ENCODE measurements at places on chromosomes 4 and X.

DNA sequence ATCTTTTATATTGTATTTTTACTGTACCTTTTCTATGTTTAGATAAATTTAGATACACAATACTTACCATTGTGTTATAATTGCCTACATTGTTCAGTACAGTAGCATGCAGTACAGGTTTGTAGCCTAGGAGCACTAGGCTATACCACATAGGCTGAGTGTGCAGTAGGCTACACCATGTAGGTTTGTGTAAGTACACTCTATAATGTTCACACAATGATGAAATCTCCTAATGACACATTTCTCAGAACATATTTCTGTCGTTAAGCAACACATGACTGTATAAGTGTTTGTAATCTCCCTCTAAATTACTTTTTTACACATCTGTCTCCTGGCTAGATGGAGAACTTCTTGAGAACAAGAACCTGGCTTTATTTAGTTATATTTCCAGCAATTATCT is 40.3 kb downstream of the UCHL1 start:
- no peak for DNase-seq

GRCh38 chr4:139763205-139763604 is 97.6 kb downstream of the MGST2 start:
- DNase-seq = no peak

- DNase-seq = no peak
These were observed 2535.3 kb downstream of the PCDH7 start for GRCh38 chr4:33255507-33255906.

DNA sequence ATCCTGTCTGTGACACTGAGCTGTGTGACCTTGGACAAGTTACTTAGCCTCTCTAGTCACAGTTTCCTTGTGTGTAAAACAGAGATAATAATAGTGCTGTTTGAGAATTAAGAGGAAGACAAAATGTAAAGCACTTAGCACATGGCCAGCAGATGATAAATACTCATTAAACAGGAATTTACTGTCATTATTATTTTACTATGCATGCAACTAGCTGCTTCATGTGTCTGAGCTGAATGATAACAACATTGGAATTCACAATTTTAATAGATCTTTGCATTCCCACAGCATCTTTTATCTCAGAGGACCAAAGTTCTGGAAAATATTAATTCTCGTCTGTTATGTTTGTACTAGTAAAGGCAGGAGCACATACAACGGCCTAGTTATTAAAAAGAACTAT is 79.2 kb upstream of the TET2 start:
- DNase-seq = no peak

DNA sequence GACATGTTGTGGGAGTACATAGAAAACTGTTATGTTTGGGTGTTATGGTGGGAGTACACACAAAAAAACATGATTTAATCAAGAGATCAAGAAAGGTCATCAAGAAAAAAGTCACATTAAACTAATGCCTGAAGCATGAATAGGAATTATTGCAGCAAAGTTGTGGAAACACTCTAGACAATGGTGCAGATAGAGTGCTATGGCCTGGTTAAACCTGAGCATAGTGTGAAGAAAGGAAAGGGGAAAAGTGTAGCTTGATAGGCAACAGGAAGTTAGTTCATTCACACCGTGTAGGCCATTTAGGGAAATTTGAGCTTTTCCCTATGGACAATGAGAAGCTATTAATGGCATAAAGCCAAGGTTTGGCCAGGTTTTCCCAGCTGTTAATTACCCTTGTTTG is 162.1 kb upstream of the EMCN start:
- no peak for DNase-seq

DNA sequence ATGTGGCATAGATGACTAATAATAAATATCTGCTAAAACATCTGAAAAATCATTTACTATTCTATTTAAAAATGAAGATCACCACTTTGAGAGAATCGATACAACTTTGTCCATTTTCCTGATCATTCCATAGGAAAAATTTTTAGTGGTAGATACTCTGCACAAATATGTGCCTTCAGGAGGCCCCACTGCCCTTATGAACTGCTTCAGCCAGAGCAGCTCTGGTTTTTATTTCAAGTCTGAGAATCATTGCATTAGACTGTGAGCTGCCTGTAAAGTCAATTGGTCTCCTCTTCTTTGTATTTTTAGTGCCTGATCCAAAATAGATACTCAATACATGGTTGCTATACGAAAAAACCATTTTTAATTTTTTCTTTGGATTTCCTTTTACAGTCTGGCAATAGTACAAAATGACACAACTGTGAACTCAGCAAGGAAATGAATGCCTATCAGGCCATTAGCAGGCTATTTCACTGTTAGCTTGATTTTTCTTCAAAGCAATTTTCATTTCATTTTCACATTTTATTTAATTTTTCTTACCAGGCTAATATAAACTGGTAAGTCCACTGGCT is 69.1 kb downstream of the SHISA3 start:
- DNase-seq = no peak

All from stimulated activated CD4-positive, alpha-beta T cell treated with anti-CD3 and anti-CD28 coated beads, Interleukin-4, amount 100 ng/mL, for 4 hours (primary cell).